ENCODE measurements at places on chromosomes 11 and 22.
A peak's percentile ranks its signal among the peaks of the same experiment; 100 is the strongest.

- peak; percentile 19 for DNase-seq
Observed at GRCh38 chr22:31346733-31347250, 646 bp upstream of the PATZ1 start.

DNA sequence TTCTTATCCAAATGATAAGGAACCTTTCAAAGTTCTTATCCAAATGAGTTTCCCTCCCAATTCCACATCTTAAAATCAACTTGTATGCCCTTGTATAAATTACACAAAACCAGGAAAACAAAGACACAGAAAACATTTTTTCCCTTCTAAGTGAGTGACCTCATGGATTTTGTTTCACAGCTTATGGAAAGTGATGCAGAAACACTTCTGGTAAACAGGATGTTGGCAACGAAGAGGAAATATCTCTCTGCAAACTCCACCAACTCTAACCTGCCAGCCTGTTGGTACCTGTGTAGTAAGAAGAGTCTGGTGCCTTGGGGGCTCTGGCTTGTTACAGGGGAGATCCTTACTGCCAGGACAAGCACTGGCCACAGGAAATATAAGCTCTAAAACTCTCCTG is 57.0 kb downstream of the CELSR1 start:
- DNase-seq = no peak

- no peak for DNase-seq
Observed at GRCh38 chr22:48299124-48299523, 1528.5 kb downstream of the BRD1 start.

GRCh38 chr11:125312812-125313211 is 148.3 kb downstream of the PKNOX2 start:
- no peak for DNase-seq

DNA sequence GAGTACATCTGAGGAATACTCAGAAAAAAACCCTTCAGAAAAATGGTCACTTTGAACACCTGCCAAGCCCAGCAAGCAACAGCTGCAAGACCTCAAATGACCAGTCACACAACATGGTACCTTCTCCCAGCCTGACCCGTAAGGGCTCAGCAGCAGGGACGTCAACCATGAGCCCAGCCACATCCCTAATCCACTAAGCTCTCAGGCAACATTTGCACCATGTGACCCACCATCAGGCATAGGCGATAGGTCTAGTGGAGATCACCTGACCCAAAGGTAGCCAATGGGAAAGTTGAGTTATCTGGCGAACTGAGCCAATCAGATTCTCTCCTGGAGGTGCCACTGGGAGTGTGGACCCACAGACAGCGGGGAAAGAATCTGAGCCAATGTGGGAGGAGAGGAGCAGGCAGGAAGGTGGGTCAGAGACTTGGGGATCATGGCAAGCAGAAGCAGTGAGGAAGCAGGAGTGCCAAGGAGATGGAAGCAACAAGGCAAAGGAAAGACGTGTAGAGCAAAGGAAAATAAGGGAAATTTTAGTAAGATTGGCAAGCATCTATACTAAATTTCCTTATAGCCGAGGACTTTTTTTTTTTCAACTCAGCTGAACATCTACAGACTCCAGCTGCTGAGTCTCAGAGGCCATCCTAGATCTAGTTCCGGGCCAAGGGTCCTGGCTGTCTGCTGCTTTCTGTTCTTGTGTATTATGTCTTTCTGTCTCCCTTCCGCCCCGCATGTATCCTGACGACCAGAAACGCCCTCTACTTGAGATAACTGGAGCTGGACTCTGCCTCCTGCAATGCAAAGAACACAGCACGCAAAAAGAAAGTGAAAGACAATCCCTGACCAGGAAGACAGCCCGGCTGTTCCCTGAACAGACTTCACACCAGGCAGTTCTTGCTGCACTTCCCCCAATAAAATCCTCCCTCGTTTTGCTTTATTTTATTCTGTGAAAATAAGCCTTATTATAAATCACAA is 11.0 kb upstream of the PLAAT2 start:
- DNase-seq = no peak

- DNase-seq = no peak
Observed at GRCh38 chr22:27401321-27401720, 400.2 kb downstream of the MN1 start.

Measured in SHP77 treated with DMSO at 0.1 percent for 48 hours (cell line).